ENCODE measurements at places on chromosomes 5 and 9.

GRCh38 chr9:2494562-2494961 lies 127.0 kb upstream of the VLDLR start:
- no peak for DNase-seq

DNA sequence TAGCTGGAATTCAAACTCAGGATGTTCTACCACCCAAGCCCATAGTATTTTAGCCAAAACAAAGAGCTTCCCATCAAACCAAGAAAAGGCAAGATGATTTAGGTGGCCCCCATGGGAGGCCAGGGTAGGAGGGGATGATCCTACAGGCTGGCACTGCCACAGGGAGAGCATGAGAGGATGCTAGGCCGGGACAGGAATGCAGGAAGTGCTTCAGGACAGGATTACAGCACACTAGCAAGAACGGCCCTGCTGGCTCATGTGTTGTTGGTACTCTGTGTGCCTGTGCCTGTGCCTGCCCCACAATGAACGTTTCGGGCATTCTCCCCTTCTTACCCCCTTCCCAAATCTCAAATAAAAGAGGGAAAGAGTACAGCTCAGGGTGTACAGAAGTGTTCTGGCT lies 110.7 kb upstream of the TRIM32 start:
- DNase-seq = no peak

DNA sequence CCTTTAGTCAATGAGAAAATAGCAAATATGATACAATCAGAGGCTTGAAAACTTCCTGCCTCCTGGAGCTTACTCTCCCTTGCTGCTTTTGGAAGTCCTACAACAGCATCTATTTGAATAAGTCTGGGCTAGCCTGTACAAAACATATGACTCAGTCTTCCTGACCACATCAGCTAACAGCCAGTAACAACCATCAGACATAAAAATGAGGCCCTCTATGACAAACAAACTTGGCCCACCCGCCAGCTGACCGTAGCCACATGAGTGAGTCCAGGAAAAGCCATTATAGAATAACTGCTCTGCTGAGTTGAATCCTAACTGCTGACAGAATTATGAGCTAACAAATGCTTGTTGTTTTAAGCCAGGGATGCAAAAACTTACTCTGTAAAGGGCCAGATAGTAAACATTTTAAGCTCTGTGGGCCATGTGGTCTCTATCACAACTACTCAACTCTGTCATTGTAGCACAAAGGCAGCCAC lies 347.6 kb downstream of the PTPRD start:
- peak; percentile 68 for DNase-seq

GRCh38 chr5:60687927-60688720 lies 11.8 kb downstream of the DEPDC1B start:
- DNase-seq = no peak

DNA sequence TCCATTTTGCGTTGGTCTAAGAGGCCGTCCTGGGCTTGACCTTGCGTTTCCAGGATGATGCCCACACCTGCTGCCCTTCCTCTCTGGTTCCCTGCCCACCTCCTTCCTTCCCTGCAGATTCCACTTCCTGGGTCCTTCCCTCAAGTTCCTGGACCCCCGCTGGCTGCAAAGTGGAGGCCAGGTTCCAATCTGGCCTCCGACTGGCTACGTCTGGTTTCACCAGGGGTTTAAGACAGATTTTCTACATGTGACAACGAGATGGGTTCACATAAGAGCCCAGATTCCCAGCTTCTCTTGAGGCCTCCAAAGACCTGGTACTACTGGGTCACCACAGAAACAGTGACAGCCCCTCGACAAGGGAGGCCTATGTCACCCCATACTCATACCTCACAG lies 2.1 kb downstream of the MGAT4B start:
- no peak for DNase-seq

DNA sequence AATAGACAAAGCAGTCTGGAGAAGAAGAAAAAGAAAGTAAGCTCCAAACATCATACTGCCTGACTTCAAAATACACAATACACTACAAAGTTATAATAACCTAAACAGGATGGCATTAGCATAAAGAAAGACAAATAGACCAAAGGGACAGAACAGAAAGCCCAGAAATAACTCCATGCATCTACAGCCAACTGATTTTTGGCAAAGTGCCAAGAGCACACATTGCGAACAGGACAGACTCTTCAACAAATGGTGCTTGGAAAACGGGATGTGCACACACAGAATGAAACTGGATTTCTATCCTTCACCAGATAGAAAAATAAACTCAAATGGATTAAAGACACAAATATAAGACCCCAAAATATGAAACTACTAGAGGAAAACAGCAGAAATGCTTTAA lies 66.6 kb upstream of the SPATA31E1 start:
- peak; percentile 64 for DNase-seq

- DNase-seq = no peak
Measured at GRCh38 chr5:120882038-120882775, 418.1 kb downstream of the PRR16 start.

- DNase-seq = no peak
Measured at GRCh38 chr5:34495178-34495577, 160.9 kb upstream of the RAI14 start.

DNA sequence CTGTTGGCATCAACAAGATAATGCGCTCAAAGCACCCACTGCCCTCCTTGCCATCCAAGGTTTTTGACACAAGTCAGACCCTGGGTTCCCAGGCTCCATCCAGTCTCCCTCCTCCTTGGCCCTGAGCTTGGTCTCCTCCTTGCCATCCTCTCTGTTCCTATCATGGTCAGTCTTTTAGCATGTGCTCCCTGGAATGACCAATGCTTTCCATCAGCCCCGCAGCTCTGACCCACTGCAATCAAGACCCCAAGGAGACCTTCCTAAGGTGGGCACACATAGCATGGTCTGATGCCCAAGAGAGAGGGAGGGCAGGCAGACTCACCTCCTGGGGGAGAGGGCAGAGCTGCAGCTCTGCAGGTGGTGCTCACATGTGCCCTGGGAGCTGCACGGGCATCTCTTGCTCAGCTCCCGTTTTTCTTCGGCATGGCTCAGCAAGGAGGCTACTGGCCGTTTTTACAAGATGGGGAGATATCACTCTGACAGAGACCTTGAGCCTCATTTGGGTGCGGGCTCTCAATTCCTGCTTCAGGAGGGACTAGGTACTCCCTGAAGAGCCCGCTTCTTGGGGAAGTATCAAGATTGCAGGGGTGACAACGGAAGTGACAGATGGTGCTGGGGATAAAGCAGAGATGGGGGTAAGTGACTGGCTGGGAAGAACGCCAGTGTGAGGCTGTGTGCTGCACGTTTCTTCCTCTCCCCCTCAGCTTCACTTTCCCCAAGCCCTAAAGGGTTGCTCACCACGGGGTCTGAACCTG lies 3.3 kb downstream of the SEPTIN8 start:
- DNase-seq = peak; percentile 42

- DNase-seq = no peak
Measured at GRCh38 chr5:78600687-78601414, 47.7 kb downstream of the LHFPL2 start.

DNA sequence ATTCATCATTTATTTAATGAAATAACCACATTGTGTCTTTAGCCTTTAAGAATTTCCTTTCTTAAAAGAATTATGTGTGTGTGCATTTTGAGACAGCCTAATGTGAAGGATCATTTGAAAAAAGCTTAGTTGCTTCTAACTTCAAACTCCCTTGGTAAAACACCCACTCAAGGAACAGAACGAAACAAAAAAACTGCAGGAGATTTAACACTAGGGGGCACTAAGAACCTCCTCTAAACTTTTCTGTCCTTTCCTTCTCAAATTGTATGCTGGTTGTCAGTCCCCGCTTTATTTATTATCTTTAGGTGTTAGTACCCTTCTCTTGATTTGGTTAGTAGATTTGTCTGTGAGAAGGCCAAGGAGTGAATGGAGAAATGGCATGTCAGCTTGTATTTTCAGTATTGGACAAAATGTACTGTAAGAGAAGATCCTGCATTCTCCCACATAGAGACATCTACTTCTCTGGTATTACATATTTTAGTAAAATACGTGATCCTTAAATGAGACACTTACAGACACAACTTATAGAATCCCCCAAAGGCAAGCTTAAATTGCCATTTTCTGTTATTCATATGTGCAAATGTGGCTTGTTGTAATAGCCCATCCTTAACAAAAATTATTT lies 229.7 kb downstream of the MRPS30 start:
- DNase-seq = peak; percentile 90

- DNase-seq = no peak
Measured at GRCh38 chr9:96762568-96762967, 15.3 kb downstream of the ZNF510 start.

DNA sequence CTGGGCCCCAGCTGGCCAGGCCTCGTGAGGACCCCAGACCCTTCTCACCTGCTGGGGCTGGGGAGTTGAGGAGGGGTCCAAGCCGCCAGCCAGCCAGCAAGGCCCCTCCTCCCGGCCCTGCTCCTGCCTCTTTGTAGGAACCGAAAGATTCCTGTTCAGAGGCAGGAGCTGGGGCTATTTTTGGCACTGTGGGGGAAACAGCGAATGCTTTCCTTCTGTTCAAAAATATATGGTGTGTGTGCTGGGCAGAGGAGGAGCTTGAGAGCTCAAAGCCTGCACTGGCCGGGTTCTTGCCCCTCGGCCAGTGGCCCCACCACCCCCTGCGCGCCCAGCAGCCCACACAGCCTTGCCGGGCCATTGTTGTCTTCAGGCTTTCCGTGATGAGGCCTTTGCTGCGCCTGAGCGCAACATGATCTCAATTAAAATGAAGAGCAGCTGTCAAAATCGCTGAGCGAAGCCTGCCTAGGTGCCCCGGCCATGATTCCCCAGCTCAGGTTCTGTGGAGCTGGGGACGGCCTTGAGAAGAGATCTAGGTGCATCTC lies 13.4 kb downstream of the NCS1 start:
- no peak for DNase-seq

DNA sequence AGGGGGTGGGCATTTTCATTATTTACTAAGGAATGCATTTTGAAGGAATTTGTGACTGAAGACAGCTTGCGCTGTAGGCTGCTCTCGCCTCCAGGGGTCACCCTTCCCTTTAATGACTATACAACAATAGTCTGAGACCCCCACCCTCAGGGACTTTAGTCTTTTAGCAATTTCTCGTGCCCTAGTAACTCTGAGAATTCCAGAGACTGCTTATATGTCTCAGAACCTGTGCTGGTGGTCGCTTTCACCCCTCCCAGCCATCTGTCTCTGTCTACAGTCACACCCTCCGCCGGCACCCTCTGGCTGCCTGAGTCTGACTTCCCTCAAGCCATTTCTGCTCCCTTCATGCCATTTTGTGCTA lies 671.4 kb downstream of the NR2F1-AS1 start:
- peak; percentile 8 for DNase-seq

- DNase-seq = peak; percentile 29
Measured at GRCh38 chr5:16913187-16914107, 22.6 kb downstream of the MYO10 start.

DNA sequence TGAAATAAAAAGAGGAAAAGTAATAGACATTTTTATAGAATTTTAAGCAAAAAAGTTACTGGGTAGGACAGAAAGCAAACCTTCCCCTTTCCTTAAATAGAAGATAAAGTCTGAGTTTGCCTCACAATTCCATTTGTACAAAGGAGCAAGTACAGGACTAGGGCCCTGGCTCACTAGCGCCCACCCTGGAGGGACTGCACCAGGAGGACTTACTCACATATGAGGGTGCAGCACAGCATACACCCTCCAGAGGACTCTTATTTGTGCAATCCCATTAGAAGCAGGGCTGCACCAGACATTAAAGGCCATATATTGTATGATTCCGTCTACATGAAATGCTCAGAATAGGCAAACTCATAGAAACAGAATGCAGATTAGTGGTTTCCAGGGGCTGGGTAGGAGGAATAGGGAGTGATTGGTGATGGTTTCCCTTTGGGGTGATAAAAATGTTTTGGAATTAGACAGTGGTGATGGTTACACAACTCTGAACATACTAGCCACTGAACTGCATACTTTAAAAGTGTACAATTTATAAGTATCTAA lies 4.5 kb downstream of the REEP5 start:
- DNase-seq = no peak

DNA sequence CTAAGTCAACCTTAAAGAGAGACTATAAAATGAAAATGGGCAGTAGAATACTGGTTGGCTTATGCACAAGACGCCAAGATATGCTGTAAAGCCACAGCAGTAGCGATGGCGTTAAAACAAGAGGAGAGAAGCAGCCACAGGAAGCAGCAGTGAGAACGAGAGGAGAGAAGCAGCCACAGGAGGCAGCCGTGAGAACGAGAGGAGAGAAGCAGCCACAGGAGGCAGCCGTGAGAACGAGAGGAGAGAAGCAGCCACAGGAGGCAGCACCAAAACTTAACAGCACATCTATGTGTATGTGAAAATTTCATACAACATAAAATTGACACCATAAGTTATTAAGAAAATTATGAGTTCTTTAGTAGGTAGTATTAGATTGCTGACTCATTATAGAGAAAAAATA lies 2318.6 kb upstream of the ACO1 start:
- no peak for DNase-seq

DNA sequence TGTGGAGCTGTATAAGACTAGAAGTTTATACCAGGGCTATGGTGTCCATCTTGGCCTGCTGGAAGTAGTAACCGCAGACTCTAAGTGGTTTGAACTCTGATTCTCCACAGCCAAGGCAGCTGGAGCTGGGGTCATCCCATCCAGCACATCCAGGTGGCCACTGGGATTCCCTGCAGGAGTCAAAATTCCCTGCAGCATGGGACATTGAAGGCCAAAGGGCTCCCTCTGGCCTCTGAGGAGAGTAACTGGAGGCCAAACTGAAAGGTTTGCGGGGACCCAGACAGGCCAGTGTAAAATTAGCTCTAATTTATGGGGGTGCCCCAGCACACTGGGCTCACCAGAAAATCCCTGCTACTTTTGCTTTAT lies 12.2 kb upstream of the PRXL2C start:
- no peak for DNase-seq

DNA sequence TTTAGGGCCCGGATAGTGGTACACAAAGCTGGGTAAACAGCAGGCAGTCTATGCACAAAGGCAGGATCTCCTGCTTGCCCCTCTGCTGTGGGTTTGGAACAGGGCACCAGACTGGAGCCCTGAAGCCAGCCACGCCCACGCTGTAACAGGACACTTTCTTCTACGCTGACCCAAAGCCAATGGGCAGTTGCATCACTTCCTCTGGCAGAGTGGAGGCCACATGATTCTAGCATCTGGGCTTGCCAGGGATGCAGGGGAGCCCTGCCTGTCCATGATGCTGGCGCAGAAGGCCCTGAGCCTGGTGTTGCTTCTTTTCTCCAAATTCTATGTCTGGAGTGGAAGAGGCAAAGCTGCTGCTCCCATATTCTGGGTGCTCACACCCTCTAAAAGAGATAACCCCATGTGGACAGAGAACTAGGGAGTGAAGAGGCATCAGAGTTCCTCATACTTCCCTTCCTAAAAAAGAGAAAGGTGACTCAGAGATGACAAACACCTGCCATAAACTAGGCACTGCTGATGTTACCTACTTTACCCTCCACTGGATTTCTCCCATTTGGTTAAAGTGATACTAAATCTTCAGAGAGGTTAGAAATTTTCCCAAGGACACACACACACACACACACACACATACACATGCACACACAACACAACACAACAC lies 260.3 kb upstream of the KLF4 start:
- DNase-seq = no peak

GRCh38 chr5:135269931-135270421 lies 129.1 kb downstream of the MACROH2A1 start:
- DNase-seq = no peak

GRCh38 chr5:113192541-113192940 lies 215.9 kb downstream of the DCP2 start:
- DNase-seq = no peak
